Right ventricle myocardium superior (tissue), 1 donor: ENCODE measurements at places on chromosomes 11 and 22.

GRCh38 chr22:46803936-46804335, 41.5 kb downstream of the TBC1D22A start:
- DNase-seq, result no peak

GRCh38 chr11:47394322-47395222, 13.8 kb upstream of the SLC39A13 start:
- DNase-seq, result peak; percentile 84

DNA sequence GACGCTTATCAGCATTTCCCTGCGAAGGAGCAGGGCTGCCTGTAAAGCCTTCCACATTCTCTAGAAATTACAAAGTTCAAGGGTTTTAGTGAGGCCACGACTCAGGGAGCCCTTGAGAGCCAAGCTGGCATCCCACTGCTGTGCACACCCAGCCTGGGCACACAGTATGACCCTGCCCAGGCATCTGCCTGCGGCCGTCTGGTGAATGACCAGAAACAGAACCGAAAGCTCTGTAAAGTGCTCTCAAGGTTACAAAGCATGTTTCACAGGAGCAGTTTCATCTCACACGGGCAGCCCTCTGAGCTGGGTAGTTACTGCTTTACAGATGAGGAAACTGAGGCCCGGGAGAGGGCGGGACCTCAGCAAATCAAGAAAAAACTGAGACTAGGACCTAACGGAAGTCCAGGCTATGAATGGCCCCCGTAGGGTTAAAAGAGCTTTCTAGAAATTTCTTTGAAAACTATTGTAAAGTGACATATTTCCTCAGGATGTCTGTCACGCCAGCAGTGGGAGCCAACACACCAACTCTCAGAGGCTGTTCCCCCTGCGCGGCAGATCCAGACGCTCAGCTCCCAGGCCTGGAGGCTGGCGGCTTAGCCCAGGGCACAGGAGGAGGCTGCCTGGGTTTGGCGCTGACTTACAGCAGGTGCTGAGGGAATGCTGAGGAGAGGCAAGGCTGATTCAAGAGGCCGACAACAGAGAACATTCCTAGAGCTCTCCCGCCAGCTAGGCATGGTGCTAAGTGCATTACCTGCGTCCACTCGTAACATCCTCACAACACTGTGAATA, 7.7 kb upstream of the TCF20 start:
- no peak for DNase-seq

GRCh38 chr22:42596336-42596735, 18.3 kb downstream of the POLDIP3 start:
- peak; percentile 67 for DNase-seq

- no peak for DNase-seq
Observed at GRCh38 chr11:109696191-109696897, 274.4 kb downstream of the C11orf87 start.

DNA sequence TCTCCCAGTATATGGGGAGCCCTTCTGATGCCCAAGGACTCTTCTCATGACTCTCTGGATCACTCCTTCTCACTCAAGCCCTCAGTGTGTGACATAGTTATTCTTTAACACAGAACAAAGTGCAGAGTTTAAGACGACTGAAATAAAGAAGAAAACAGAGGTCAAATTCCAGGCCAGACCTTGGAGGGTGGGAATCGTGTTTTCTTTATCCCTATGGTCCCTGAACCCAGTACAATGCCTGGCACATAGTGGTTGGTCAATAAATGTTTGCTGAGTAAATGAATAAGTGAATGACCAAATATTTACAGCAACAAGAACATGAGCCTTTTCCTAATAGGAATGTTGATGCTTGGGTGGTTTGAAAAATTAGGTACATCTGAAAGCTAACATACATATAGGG, 28.8 kb downstream of the VSTM5 start:
- no peak for DNase-seq

GRCh38 chr11:57812634-57813033, 51.0 kb downstream of the CTNND1 start:
- no peak for DNase-seq

- DNase-seq, result no peak
Observed at GRCh38 chr11:65184146-65184545, 2.4 kb downstream of the CAPN1 start.

- no peak for DNase-seq
Observed at GRCh38 chr11:134142536-134142935, 73.7 kb downstream of the JAM3 start.

DNA sequence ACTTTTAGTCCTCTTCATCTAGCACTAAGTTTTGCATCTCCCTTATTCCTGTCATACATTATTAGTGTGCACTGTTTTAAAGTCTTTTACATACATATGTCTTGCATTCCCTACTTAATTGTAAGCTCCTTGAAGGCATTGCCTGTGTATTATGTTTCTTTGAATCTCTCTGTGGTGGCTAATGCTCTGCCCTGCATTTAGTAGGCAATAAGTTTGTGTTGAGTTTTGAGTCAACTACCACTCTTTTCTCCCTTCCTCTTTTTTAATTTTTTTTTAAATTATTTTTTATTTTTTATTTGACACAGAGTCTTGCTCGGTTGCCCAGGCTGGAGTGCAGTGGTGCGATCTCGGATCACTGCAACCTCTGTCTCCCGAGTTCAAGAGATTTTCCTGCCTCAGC, 78.9 kb downstream of the ZBTB16 start:
- no peak for DNase-seq

DNA sequence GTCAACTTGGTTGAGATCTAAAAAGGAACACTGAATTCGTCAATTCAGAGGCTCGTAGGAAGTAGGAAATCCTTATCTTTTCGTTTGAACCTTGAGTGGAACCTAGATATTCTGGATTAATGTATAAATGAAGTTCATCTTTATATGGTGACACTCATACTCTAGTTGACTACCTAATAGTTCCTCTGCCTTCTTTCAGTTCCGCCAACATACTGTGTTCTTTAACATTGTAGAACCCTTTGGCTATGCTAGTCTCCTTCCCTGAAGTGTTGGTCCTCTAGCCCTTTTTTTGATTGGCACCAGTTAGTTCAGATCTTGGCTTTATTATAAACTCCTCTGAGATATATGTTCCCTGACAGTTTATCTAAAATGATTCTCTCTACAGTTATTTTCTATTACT, 1.5 kb downstream of the ATM start:
- no peak for DNase-seq

GRCh38 chr11:134957540-134958335, 545.7 kb upstream of the B3GAT1 start:
- DNase-seq, result no peak

DNA sequence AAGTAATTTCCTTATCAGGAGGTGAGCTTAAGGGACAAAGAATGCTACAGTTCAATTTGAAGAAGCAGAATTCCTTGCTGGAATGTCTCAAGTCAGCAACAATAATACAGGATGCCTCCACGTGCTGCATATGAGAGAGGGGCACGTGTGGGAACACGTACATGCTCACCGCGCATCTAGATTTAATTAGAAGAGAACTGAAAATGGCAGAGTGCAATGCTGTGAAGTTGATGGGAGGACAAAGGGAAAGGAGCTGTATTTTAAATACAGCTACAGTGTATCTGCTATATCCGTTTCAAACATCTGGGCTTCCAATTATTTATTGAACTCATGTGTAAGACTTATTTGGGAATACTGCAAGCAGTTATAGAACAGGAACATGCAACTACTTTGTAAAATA, 328.7 kb downstream of the SOX6 start:
- no peak for DNase-seq

DNA sequence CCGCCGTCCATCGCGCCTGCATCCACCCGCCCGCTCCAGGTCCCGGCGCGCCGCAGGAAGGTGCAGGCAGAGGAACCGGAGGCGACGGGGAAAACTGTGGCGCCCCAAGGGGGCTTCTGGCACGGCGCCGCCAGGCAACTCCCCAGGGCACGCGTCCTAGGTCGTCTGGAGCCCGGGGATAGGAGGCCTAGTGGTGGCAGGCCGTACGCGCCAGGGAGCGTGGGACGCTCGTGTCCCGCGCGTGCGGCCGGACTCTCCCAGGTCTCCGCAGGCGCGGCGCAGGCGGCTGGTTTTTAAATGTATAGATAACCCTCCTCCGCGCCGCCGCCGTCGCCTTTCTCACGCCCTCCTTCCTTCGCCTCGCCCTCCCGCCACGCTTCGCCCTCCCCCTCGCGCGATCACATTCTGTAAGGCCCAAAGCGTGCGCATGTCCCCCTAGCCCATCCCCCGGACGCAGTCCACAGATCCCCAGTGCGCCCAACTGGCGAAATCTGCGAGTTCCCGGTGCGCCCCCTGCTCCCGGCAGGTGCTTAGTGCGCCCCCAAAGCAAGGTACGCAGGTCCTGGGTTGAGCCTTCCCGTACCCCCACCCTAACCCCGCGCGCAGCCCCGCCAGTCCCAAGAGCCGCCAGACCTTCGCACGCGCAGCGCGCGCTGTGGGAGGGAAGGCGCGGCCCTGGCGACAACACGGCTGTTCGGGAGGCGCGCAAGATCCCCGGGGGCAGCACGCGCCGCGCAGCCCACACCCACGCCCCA, at the start of gene ASCL2:
ASCL2 (minus strand) TSS at position 267 of the 755 bp plus-strand sequence; CDS start at position 11, 256 bp downstream.
- no peak for DNase-seq

GRCh38 chr11:78318321-78319114, 99.1 kb downstream of the GAB2 start:
- no peak for DNase-seq

DNA sequence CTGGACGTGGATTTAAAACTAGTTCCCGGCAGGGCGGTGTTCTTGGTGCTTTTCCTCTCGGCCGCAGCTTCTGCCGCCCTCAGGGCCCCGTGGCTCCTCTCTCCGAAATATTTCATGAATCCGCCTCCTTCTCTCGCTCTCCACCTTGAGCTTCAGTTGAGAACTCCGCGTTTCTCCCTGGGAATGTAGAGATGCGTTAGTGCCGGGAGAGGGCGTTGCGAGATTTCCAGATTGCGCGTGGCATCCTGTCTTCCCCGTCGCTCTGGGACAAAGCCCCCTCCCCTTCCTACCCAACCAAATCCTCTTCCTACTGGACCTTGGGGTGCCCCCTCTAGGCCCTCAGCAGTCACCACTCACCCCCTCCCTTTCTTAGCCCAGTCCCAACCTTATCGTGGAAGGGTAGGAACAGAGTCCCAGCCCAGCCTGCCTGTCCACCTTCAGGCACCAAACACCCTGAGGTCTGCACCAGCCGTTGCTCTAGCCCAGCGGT, 15.5 kb upstream of the RAC2 start:
- DNase-seq, result no peak

GRCh38 chr11:47104261-47104950, 72.3 kb downstream of the ARFGAP2 start:
- DNase-seq, result no peak

DNA sequence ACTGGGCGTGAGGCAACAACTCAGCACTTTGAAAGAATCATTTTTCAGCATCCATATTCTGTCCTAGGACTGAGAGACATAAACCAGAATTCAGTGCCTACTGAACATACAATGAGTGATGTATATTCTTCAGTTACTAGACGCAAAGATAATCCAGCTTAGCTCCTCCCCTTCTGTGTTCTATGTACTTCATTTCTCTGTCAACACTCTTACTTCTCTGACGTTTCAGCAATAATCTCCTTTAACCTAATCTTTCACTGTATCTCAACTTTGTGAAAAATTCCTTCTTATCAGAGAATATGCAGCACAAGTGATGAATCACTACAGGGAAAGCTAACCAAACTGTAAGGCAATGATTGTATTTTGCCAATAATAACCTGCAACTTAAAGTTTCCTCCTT, 2.5 kb upstream of the OR51B5 start:
- DNase-seq, result no peak

GRCh38 chr11:70133771-70134335, 55.7 kb downstream of the ANO1 start:
- no peak for DNase-seq

DNA sequence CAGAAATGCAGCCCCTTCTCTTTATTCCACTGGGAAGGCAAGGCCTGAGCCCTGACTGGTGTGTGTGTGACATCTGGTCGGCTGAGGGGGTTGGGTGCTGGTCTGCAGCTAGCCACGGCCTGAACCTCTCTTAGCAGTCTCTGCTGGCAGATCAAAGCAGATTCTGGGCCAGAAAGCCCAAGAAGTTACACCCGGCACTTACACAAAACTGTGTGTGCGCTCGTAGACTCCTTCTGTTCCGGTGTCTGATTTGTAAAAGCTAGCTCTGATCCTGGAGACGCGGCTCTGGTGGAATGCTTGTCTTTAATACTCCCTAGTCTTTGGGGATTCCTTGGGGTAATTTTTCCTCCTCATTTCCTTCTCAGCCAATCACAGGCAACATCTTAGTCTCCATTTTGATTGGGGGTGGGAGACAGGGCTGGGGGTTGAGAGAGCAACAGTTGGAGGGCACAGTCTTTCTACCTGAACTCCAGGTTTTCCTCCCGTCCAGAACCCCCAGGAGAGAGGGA, 5.5 kb downstream of the PKNOX2 start:
- peak; percentile 67 for DNase-seq

DNA sequence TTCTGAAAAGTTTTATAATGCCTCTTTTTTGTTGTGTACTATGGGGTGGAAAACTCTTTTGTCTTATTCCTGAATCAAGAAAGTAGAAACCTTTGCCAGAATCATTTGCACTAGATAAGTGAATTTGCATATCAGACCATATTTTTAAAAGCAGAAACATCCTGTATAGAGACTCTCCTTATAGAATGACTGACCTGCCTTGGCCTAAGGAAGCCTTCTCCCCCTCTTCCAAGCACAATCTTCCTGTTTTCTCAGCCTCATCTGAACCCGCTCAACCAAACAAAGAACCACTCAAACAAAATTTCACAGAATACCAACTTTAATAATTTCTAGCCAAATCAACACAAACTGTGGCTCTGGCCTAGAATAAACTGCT, 60.3 kb downstream of the SIK3 start:
- no peak for DNase-seq

- DNase-seq, result no peak
Observed at GRCh38 chr11:112983887-112984286, 22.7 kb downstream of the NCAM1 start.

GRCh38 chr11:99371257-99371656, 350.5 kb downstream of the CNTN5 start:
- no peak for DNase-seq

- peak; percentile 68 for DNase-seq
Observed at GRCh38 chr22:43289976-43290721, 53.0 kb downstream of the SCUBE1 start.

DNA sequence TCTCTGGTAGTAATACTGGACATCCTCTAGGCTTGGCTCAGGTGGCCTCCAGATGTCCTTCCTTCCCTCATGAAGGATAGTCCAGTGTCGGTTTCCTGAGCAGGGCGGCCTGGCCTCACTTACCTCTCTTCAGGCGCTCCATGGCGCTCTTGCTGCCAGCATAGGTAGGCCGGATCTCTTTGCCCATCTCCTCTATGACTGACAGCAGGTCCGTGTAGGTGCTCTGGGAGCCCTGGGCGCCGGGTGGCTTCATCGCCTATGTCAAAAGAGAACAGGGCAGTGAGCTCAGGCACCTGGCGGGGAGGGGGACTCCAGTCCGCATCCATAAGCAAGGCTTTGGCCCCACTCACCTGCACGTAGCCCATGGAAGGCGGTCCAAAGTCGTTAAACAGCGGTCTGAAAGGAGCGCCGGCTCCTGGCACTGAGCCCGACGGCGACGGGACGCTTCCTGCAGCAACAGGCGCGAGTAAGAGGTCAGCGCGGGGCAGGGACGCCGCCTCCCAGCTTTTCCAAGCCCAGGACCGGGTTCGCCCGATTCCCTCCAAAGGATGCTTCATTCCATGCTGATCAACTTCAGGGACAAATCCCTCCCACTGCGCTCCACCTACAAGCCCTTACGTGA, 609 bp downstream of the CDK2AP2 start:
- peak; percentile 66 for DNase-seq
